ENCODE measurements at places on chromosomes 4 and X. TPM values are rescaled to one million over a fixed set of nuclear protein-coding genes. Genes with fewer than 3 reads are reported as not detected.

KLF8 gene
- total RNA-seq = 0.61 TPM

DNA sequence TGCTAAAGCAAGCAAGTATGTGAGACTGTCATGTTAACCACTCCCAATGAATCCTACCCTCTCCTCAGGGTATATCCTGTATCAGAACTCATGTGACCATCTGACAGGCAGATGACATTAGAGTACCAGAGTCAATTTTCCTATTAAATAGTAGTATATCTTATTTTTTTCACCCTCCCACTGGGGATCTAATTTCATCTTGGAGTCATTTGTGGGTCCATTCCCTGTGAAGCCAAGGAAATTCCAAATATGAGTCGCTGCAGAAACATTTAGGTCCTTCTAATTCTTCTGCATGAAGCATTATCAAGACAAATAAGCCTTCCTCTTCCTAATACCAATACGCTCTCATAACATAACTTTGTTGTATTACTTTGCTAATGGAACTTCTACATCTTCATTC, 52.2 kb upstream of the BLTP1 start:
- H3K4me3 ChIP-seq = no peak overlapping the region
- H3K36me3 ChIP-seq = no peaks in the 10 kb centered on the region
- H3K27ac ChIP-seq = no peak overlapping the region

CDX4 gene
- total RNA-seq = not detected

BRS3 gene
- total RNA-seq = not detected

- no peaks in the 10 kb centered on the region for H3K27me3 ChIP-seq
- H3K36me3 ChIP-seq = no peaks in the 10 kb centered on the region
- H3K4me3 ChIP-seq = no peak overlapping the region
- H3K4me1 ChIP-seq = no peaks in the 10 kb centered on the region
These were observed 61.2 kb upstream of the HOPX start for GRCh38 chr4:56742080-56742871.

Data from right lobe of liver (tissue), 6 donors.